ENCODE measurements at places on chromosomes 4 and X.

DNA sequence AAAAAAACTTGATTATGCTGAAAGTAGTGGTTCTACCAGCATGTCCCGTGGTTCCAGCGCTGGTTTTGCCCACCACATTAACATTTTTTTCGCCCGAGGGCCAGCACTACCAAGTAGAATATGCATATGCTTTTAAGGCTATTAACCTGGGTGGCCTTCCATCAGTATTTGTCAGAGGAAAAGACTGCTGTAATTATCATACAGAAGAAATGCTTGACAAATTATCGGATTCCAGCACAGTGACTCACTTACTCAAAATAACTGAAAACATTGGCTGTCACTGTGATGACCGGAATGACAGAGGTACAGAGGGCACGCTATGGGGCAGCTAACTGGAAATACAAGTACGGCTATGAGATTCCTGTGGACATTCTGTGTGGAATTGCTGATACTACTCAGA, 34.6 kb downstream of the PRPS2 start:
- no peak for DNase-seq

DNA sequence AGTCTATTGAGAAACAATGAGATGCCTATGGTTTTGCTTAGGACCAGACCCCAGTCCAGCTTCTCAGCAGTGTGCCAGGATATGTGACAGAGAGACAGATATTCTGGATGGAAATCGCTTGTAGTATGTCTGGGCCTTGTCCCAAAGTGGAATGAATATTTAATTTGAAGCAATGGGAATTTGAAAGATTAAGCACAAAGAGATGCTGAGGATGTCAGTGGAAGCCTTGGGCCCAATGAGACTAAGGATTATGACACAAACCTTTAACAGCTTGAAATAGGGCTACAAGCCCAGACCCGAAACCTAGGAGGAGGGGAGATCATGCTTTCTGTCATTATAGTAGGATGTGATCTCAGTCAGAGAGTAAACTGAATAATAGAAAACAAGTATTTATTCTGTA, 459.2 kb downstream of the FAT4 start:
- no peak for DNase-seq

- DNase-seq: no peak
Measured at GRCh38 chr4:38131371-38132091, 171.3 kb downstream of the PTTG2 start.

DNA sequence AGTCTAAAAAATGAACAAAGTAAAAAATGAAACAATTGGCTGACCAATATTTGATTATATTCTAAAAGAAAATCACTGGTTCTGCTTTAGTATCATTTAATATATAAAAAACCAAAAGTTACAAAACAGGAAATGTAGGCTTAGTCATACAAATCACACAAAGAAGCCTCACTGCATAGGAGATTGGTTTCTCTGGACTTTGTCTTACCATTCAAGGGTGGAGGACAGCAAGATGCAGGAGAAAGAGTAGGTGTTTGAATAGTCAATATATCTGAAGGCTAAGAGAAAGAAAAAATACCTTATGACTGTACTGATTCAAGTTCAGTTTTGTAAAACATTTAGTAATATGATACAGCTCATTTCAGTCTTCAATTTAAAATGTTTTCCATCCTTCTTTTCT, 28.6 kb upstream of the TAF9B start:
- DNase-seq: no peak

DNA sequence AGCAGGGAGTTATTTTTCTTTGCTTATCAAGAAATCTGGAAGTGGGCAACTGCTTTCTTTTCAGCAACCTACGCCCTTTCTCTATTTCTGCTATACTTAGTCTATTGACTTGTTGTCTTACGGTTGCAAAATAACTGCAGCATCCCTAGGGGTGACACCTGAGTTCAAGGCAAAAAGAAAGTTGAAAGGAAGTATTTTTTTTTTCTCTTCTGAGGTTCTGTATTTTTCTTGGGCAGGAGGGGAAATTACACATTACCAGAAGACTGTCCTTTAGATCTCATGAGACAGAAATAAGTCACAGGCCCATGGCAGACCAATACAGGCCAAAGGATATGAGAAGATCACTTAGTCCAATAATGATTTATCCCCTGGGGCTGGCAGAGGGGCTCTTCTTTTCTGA, 204.7 kb upstream of the CASK start:
- no peak for DNase-seq

GRCh38 chr4:103123114-103123513, 23.5 kb upstream of the BDH2 start:
- no peak for DNase-seq

DNA sequence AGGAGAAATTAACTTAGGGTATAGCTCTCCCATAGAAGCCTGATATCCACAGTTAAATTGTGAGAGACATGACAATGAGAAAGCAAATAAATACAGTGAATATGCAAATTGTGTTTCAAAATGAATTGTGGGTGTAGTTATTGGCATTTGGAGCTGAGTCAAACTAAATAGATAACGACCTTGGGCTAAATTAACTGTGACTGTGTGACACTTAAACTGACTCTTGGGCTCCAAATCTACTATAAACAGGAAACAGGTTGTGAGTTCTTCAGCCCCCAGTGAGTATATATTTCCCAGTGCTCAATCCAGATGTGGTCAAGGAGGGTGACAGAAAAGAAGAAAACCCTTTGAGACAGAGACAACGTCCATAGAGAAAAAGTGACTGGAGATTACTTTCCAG, 11.3 kb upstream of the MAGEA10 start:
- DNase-seq: no peak

DNA sequence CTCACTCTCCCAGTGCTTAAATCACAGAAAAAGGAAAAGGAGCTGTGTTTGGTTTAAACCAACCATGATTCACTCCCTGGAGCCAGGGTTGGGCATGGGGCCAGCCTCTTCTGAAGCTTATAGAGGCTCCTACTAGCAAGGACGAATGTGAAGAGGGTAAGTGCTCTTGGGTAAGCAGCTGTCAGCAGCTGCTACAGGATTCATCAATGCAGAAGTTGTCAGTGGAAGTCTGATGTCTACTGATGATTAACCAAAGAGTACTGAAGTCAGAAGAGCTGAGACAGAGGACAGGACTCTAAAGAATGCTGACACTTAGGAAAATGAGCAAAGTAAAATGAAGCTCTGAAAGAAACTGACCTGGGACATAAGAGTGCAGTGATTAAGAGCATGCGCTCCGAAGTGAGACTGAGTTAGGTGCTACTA, 32.7 kb upstream of the JADE1 start:
- peak; percentile 35 for DNase-seq

GRCh38 chrX:115525486-115525885, 35.5 kb upstream of the PLS3 start:
- no peak for DNase-seq

DNA sequence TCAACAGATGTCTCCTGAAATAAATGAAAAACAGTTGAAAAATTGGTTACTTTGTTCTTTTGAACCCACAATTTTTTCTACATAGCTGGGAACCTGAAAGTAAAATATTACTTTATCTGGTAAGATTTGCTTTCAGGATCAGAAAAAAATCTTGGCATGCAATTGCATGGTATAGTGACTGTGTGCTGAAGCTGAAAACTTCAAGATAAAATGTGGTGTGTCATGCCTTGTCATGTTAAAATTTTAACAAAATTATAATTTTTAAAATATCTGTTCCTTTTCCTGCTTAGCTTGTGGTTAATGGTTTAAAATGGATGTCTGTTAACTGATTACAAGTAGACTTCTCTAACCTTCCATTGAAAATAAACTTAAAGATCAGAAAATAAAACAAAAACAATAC, 904.8 kb downstream of the PDHA2 start:
- DNase-seq: no peak

- peak; percentile 45 for DNase-seq
Measured at GRCh38 chr4:51895816-51896408, 53.0 kb downstream of the DCUN1D4 start.

- DNase-seq: no peak
Measured at GRCh38 chrX:63275127-63275526, 76.0 kb downstream of the SPIN4 start.

- DNase-seq: no peak
Measured at GRCh38 chr4:151530230-151530629, 121.3 kb downstream of the FHIP1A start.

DNA sequence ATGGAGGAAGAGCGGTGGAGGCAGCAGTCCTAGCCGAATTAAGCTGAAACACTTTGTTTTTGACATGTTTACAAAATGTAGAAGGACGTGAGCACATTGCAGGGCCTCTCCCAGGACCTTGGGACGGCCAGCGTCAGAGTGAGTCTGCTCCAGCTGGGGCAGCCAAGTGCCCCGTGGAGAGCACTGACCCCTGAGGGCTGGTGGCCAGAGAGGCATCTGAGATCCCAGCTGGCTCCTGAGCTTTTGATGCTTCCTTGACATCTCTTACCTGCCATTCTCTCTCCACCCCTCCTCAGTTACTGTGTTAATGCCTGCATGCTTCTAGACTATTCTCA, 24.7 kb downstream of the NAT8L start:
- no peak for DNase-seq

DNA sequence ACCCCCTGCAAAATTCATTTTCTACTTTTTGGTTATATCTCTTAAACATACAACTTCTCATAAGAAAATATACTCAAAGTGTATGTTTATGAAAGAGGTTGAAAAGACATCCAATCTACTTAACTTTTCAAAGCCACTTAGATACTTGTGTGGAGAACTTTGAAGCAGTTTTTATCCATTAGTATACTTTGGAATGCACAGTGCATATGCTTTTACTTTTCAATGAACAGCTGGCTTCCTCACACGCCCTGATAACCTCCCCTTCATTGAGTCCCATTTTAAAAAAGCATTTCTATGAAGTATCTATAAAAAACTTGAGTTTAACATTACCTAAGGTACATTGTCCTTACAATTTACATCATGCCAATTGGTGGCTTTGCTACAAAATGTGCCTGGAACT, 73.8 kb downstream of the VEGFC start:
- no peak for DNase-seq

- no peak for DNase-seq
Measured at GRCh38 chr4:99816545-99817308, at the start of gene DAPP1. DAPP1 (plus strand) TSS chr4:99816827; CDS start chr4:99816914, 87 bp downstream.

DNA sequence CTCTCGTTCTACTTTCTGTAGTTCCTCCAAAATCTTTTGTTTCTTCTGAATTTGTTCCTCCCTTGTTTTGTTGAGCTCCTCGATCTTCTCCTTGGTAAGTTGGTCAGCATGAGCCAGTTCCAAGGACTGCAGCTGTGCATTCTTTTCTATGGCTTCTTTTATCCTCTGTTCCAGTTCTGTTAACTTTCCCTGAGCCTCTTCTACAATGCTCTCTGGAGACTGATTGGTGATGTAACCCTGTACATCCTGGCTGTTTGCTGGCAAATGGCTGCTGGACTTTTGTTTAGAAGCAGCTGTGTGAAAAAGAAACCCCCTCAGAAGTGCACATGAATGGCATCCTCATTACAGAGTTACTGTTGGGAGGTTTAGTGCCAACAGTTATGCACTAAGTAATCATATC, 70.5 kb upstream of the COX18 start:
- DNase-seq: no peak

GRCh38 chr4:150217808-150218207, 139.6 kb downstream of the DCLK2 start:
- no peak for DNase-seq

DNA sequence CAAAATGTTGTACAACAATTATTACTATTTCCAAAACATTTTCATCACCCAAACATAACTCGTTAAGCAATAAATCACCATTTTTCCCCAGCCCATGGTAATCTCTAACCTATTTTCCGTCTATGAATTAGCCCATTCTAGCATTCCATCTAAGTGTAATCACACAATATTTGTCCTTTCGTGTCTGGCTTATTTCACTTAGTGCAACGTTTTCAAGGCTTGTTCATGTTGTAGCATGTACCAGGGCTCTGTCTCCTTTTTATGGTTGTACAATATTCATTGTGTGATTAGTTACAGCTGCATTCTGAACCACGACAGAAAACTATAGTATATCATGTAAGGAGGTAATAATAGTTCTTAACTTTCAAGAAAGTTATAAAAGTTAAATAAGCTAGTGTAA, 656.0 kb upstream of the HS3ST1 start:
- DNase-seq: no peak

DNA sequence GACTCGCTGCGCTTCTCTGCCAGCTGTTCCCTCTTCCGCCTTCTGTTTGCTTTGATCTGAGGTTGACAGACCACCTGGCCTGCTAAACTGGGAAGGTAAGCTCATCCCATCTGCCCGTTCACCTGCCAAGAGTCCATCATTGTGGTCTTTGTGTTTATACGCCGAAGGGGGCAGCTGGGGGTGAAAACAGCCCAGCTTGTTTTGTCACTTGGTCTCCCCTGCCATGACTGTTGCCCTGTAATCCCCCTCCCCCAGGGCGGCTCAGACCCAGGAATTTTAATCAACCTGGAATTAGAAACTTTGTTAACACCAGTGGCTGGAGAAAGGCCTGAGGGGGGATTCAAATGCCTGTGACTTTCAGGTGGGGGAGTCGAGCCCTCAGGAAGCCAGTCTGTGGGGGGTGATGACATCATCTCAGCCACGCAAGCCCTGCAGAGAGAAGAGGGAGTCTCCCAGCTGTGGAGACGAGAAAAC, 333.3 kb downstream of the BCOR start:
- DNase-seq: no peak

- DNase-seq: no peak
Measured at GRCh38 chrX:19639056-19639455, 123.7 kb upstream of the MAP3K15 start.

GRCh38 chr4:174119051-174119450, 164.4 kb downstream of the FBXO8 start:
- DNase-seq: peak; percentile 17

- peak; percentile 60 for DNase-seq
Measured at GRCh38 chrX:1086444-1087409, 125.7 kb downstream of the CRLF2 start.

- no peak for DNase-seq
Measured at GRCh38 chr4:153159016-153159415, 45.2 kb upstream of the TRIM2 start.

DNA sequence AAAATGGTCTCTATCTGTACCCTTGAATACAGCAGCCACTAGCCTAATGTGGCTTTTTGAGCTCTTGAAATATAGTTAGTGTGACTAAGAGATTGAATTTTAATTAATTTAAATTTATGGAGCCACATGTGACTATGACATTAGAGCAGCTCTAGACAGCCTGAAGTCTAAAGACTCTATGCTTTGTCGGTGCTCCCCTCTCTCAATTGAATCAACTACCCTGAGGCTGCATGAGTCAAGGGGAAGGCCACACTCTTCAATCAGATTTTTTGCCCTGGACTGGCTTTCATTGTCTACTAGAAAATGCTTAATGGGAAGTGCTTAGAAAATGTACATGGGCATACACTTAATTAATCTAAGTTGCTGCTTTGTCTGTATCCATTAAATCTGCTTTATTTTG, 11.7 kb downstream of the TLR7 start:
- no peak for DNase-seq

GRCh38 chr4:13990596-13991589, 363.4 kb upstream of the BOD1L1 start:
- DNase-seq: no peak

DNA sequence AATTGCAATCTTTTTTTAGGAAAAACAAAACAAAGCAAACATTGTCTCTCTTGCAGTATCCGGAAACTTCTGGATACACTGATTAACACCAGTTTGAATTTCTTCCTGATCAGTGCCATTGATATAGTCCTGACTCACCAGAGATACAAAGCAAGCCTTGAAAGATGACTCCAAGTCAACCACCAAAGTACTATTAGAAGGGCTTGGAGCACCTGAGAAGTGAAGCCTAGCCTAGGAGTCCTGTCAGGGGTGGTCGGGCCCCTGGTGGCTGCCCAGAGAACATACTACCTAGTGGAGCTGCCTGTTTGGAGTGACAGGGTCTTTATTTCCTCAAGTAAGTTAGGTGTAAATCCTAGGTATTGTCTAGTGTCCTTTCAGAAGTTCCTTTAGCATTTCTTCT, 593.2 kb downstream of the ZNF674 start:
- DNase-seq: no peak

Measured in HFF-Myc (cell line).